ENCODE measurements at places on chromosomes 5 and 9. TPM values are rescaled to one million over a fixed set of nuclear protein-coding genes. Genes with fewer than 3 reads are reported as not detected.

The PRR16 gene
- 1.8 TPM for total RNA-seq

The IRGM gene
- not detected for total RNA-seq

The ST8SIA4 gene
- total RNA-seq: 20.9 TPM

The AQP7 gene
- not detected for total RNA-seq

The NEUROG1 gene
- total RNA-seq: not detected

The MCTP1 gene
- total RNA-seq: 17.3 TPM

Data from smooth muscle cell of the umbilical artery (primary cell).